Spinal cord (tissue), 10 donors: ENCODE measurements at places on chromosomes 1 and 21.
A peak's percentile ranks its signal among the peaks of the same experiment; 100 is the strongest.

GRCh38 chr1:1752636-1753606, 25.3 kb downstream of the NADK start:
- DNase-seq: no peak

DNA sequence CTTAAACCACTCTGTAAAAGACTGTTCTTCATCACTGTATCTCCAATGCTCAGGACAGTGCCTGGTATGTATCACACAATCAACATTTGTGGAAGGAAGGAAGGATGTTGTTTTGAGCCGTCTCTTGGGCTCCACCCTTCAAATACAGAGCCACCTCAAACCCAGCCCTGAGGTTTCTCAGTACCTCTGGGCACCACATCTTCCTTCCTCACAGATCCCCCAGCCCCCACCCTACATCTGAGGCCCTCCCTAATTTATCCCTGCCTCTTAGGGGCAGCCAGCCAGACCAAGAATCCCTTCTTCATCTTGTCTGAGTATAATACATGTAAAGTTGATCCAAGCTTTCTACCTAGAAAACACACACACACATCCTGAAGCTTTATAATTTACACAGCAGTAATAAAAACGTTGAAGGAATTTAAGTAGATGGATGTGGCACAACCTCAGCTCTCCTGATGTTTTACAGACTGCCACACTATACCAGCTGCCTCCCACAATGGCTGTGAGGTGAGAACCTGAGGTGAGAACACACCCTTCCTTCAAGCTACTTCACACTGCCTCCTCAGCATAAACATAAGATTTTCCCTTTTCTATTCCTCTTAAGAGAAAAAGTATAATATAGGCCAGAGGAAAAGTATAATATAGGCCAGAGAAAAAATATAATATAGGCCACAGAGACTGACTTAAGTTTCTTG, 48.5 kb downstream of the CDC7 start:
- no peak for DNase-seq

GRCh38 chr1:149843431-149844041, 55.8 kb upstream of the BOLA1 start:
- DNase-seq: no peak

DNA sequence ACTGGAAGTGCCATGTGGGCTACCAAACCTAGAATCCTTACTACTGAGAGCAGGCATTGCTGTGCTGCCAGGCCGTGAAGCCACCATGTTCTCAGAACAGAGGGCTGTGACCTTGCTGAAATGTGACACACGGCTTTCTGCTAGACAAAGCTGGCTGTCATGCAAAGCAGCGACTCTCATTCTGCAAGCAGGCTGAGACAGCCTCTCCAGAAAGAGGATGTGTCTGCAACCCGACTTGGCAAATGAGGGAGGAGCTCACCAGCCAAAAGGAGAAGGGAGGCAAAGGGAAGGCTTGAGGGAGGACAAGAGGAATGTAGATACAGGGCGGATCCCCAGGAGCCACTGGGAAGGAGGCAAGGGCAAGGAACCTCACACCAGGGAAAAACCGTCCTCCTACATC, 85.7 kb upstream of the KRTAP19-8 start:
- no peak for DNase-seq

GRCh38 chr1:39845569-39846566, 37.4 kb downstream of the TRIT1 start:
- DNase-seq: peak; percentile 94

GRCh38 chr1:236066054-236066453, 1.2 kb upstream of the NID1 start:
- DNase-seq: no peak

DNA sequence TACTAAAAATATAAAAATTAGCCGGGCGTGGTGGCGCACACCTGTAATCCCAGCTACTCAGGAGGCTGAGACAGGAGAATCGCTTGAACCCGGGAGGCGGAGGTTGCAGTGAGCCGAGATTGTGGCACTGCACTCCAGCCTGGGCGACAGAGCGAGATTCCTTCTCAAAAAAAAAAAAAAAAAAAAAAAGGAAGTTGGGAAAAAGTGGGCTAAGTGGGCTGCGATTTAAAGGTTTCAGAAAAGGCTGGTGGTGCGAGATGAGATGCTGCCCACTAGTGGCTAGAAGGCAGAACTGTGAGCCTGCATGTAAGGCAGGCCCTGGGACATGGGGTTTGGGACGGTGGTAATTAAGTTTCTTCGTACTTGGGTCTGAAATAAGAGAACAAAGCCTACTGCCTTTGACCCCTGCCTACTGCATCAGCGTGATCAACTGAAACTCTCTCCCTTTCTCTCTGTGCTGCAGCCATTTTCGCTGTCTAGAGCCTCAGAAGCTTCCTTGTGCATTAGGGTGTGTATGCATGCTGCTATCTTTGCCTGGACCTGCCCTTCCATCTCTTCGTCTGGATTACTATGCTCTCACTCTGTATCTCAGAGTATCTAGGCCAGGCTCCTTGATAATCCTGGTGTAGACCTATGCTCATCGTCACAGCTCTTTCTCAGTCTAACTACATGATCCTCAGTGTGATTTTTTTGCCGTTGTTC, 12.4 kb downstream of the FMOD start:
- DNase-seq: peak; percentile 79

DNA sequence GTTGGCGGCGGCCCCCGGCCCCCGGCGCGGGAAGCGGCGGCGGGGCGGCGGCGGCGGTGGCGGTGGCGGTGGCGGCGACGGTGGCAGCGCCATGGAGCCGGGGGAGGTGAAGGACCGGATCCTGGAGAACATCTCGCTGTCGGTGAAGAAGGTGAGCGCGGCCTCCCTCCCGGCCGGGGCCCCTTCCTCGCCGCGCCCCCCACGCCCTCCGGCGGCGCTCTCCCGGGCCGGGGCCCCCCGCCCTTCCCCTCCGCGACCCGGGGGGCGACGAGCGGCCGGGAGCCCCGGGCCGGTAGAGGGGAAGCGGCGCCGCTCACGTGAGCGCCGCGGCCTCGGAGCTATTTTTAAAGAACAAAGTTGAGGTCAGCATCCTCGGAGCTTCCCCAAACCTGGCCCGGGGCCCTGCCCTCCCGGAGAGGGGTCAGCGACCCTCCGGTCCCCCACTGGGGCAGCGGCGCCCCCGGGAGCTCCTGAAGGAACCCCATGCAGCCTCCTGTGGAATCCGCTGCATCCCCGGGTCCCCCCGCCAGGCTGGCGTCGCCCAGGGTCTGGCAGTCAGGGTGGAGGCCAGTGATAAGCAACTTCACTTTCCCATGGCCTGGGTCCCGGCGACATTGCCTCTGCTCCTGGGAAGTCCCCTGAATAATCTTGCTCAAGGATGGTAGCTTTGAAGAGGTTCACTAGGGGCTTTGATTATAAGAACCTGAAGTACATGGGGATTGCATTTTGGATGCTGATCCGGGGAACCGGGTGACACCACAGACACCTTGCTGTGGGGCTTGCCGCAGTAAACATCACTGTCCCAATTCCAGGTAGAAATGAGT, 560 bp downstream of the PLEKHM2 start:
- DNase-seq: no peak

DNA sequence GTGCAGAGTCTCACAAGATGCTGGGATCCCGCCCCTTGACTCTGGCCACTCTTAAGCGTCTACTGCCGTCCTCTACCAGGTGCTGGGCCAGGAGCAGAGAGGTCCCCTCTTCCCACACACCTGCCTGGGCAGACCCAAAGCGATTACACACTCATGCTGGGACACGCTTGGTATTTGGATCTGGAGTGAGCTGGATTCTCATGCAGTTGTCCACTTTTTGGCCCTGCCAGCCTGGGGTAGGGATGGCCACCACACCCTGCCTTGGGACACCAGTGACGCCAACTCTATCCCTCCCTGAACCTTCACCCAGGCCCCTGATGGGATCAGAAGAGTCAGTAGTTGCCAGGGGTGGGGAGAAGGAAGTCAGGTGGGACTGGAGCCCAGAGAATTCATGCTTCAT, 28.6 kb downstream of the ITPKB start:
- no peak for DNase-seq
